ENCODE measurements at places on chromosomes 5 and 9.

DNA sequence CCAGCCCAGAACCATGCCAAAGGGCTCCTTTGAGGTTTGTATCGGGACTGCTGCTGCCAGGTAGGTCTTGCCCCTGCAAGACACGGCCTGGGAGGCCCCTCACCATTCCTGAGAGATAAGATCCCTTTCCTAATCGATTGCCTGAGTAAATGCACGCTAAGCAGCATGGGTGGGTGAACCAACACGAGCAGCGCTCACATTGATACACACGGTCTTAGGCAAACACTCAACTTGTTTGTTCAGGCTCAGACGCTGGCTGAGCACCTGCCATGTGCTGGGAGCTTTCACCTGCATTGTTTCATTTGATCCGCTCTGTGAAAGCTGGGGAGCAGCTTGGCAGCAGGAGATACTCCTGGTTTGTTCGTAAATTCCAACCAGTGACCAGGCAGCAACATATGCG is 76.9 kb upstream of the NEURL1B start:
- DNase-seq: no peak

DNA sequence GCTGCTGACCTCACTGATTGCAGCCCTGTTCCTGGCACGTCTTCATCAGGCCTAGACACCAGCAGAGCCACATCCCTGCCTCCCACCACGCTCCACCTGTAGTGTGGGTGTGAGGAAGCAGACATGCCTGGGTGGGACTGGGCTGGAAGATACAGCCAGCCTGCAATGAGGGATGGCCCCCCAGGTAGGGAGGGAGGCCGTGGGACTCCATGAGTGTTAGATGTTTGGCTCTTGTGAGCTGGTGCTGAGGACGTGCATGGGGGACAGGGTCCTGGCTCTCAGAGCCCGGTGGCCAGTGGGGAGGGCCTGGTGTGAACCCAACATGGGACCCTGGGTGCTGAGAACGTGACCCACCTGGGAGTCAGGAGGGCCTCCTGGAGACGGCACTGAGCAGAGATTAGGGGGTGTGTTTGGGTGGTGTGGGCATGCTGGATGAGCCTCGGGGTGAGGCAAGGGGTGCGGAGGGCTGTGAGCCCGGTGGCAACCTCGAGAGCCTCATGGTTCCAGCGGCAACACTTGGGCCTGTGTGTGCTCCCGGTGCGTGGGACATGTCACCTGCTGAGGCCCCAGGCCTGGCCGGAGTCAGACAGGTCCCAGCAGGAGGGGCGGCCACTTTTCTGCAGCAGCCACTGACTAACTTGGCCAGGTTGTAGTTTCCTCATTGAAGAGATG is 87.6 kb downstream of the PHF2 start:
- no peak for DNase-seq

- DNase-seq: no peak
These were observed 71.3 kb upstream of the OLFM1 start for GRCh38 chr9:135016037-135016640.

DNA sequence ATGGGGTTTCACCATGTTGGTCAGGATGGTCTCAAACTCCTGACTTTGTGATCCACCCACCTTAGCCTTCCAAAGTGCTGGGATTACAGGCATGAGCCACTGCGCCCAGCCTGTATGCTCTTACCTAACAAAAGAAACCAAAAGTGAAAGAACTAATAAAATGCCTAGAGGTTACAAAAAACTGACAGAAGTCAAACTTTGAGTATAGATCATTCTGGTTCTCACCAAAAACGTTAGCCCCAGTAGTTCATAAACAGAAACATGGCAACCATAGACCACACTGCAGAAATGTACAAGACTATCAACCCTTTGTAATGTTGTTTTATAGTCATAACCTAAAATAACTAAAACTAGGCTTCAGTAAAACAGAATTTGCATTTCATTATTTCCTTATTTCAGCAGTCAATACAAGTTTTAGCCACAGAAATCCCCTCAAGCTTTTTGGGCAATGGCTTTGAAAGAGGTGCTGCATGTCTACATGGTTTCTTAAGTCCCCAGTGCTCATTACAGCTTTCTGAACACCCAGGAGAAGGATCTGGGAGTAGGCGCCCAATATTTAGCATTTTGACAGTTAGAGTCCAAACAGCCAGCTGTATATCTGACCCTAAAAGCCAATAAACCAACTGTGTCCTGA is 72.5 kb downstream of the EPB41L4A start:
- DNase-seq: no peak

- no peak for DNase-seq
These were observed 92.8 kb downstream of the SMARCA2 start for GRCh38 chr9:2107906-2108451.

DNA sequence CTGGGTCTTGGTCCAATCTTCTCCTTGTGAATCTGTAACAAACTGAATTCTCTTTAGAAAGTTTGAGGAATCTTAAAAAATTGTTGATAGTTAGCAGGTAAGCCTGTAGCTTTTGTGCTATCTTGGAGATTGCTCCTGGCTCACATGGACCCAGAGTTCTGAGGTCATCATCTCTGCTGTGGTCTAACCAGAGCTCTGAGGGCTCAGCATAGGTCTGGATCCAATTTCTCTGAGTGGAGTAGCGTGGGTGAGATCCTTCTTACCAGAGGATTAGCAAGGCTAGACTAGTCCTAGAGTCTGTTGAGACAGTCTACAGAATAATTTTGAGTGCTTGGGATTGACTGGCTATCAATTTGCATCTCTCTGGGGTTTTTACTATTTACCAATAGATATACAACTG is 60.5 kb upstream of the IL6ST start:
- no peak for DNase-seq

- DNase-seq: no peak
These were observed 284.2 kb downstream of the NSG2 start for GRCh38 chr5:174329738-174330137.

GRCh38 chr9:135141183-135141774 is 53.8 kb downstream of the OLFM1 start:
- DNase-seq: no peak

- no peak for DNase-seq
These were observed 7.5 kb upstream of the CNOT6 start for GRCh38 chr5:180486636-180487149.

DNA sequence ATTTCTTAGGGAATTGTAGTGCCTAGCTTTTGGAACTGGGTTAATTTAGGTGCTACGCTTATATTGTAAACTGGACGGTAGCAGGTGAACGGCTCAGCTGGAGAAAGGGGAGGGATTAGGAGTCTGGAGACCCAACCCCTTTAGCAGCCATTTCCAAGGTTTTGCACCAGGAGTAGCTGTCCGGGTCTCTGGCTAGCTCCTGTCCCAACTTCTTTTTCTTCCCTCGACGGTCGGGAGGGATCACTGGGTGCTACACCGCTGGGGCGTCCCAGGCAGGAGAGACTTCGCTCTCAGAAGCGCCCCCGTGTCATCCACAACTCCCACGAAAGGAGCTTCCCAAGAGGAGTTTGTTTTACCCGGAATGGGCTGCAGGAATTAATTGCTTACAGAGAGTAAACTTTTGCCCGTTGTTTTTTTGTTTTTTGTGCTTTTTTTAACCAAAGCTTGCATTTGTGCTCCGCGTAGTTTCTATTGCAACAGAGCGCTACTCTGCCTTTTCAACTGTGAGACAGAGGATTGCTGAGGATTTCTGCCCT is 1640.9 kb upstream of the C9orf72 start:
- peak; percentile 41 for DNase-seq

DNA sequence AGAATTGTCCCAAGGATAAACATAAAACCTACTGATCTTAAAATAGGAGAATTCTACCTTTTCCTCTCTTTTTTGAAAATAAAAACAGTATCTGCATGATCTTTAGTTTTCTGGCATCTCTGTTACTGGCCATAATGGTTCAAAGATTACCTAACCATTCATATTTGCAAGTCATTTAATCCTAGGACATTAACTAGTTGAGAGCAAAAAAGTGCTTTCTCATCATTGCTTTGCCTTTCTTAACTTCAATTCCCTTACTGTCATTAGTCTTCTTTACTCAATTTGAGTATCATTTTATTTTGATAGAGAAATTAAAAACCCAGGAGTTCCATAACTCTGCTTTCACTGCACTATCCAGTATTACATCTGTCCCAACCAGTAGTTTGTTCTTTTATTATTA is 68.6 kb downstream of the RFX3 start:
- no peak for DNase-seq

DNA sequence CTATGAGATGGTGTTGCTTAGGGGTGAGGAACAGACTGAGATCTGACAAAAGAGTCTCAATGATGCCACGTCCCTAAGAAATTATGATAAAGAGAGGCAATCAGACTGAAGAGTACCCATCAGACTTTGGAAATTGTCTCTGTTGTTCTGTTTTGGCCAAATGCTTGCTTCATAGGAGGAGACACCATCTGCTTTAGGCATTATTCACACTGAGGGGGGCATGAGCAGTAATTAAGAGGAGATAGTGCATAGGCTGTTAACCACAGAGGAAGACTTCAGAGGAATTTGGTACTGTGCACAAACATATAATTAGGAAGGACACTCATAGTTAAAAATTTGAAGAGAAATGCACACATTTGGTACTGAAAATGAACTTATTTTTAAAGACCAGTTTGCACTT is 190.7 kb downstream of the FAM170A start:
- DNase-seq: no peak

DNA sequence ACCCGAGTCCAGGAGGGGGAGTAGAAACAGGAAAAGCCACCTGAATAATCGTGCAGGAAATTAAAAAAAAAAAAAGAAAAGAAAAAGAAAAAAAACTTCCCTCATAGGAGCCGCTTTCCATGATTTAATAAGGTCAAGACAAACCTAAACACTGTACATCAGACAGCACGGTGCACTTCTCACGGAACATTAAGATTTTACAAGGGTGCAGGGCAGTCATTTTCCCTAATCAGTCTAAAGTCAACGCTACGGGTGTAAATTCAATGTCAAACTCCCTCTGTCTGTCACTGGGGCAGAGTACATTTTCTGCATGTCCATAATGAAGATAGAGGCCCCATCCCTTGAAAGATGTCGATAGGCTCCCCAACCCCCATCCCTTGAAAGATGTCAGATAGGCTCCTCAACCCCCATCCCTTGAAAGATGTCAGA is 139.7 kb downstream of the TSSK1B start:
- no peak for DNase-seq

DNA sequence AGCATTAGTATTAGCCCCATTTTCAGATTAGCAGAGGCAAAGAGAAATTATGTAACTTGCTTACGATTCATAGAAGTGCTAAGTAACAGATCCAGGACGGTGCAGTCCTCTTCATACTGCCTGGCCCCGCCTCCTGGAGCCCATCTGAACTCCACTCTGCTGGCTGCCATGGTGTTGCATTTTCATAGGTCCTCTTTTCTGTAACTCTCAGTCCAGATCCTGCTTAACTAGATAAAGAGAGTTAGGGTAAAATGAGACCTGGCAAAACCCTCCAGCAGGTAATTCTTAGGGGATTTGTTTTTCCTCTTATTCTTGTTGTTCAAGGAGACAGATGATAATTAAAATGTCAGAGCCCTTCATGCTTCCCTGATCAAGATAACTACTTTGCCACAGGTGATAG is 135.1 kb upstream of the EFNA5 start:
- no peak for DNase-seq

GRCh38 chr5:61516946-61517345 is 184.9 kb downstream of the ZSWIM6 start:
- no peak for DNase-seq

- DNase-seq: peak; percentile 50
These were observed at the start of gene CLINT1 for GRCh38 chr5:157858527-157859226. Gene CLINT1, minus strand, starts transcription at chr5:157859145. Its CDS starts 175 bp downstream, at chr5:157858970.

GRCh38 chr5:146291421-146292074 is 47.1 kb upstream of the POU4F3 start:
- peak; percentile 18 for DNase-seq

DNA sequence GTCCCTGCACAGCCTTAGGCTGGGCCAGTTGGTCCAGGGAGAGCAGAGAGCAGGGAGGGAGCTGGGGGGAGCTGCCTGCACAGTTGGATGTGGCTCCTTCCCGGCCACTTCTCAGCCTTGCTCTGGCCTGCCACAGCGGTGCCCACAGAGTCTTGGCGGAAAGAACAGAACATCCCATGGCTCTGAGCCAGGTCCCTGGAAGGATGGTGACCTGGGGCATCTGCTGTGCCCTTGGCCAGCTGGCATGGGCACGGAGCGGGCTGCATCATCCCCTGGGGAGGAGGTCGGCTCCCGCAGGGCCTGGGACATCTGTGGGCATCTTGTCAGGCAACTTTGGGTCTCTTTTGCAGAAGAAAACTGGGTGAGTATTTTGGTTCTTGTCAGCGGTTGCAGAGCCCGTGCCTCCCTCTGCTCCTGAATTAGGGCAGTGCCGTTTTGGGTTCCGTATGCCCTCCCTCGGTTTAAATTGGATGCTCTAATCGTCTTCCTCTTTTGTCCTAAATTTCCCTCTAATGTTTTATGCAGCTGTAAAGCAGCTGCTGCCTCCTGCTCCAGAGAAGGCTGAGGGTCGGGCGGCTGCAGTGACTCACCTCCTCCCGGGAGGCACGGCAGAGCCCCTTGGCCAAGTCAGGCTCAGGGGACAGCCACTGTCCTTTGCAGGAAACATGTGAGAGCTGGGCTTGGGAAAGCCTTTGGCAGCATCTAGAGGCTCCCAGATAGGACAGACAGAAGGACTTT is 10.5 kb upstream of the NACC2 start:
- DNase-seq: no peak

DNA sequence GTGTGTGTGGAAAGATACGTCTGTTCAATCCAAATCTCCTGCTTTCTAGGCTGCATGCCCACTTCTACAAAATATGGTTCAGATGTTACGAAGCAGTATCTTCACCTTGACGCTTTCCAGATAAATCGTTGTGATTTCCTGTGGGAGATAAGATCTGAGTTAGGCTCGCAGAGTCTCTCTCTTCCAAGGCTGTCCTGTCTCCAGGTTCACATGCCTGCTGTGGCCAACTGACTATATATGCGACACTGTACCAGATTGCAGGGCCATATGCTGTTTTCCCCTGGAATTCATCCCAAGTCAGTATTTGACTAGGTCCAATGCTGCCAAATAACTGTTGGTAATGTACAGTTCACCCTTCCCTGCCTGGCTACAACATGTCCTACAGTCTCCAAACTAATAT is 47.9 kb downstream of the TMEM252 start:
- no peak for DNase-seq

DNA sequence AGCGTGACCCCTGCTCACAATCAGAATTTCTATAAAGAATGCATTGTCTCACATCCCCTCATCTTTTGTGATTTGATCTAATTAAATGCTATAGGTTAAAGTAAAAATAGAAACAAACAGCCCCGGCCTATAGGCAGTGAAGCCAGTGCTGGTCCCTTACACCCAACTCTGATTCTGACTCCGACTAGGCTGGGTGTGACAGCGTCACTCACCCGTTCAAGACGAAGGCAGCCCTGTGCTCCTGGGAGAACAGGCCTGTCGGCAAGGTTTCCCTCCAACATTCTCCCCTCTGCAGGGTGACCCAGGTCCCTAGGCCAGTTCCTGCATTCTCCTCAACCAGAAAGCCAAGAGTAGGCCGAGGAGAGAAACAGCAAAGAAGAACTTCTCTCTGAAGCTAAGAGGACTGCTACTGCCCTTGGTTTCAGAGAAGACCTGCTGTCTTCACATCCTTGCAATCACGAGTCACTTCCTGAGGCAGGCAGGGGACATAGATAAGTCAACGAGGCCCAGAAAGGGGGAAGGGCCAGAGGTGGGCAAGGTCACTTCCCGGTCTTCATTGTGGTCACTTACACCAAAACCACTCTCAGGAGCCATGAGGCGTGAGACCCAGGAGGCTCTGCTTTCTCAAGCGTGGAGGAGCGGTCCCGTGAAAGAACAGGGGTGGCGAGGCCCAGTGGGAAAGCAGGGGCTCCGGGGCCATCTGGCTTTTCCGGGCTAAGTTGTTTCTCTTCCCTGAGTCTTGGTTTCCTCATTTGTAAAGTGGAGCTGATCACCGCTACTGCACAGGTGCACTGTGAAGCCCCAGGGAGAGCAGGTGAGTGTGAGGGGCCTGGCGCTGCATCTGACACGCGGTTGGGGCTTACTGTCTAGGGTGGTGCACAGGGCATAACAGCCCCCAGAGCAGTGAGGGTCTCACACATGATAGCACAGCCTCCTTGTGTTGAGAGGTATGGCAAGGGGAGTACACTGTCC is 200.8 kb downstream of the CRB2 start:
- DNase-seq: no peak
